HFFc6 (cell line): ENCODE measurements at places on chromosomes 7 and 10. TPM values are rescaled to one million over a fixed set of nuclear protein-coding genes. Genes with fewer than 3 reads are reported as not detected.

DNA sequence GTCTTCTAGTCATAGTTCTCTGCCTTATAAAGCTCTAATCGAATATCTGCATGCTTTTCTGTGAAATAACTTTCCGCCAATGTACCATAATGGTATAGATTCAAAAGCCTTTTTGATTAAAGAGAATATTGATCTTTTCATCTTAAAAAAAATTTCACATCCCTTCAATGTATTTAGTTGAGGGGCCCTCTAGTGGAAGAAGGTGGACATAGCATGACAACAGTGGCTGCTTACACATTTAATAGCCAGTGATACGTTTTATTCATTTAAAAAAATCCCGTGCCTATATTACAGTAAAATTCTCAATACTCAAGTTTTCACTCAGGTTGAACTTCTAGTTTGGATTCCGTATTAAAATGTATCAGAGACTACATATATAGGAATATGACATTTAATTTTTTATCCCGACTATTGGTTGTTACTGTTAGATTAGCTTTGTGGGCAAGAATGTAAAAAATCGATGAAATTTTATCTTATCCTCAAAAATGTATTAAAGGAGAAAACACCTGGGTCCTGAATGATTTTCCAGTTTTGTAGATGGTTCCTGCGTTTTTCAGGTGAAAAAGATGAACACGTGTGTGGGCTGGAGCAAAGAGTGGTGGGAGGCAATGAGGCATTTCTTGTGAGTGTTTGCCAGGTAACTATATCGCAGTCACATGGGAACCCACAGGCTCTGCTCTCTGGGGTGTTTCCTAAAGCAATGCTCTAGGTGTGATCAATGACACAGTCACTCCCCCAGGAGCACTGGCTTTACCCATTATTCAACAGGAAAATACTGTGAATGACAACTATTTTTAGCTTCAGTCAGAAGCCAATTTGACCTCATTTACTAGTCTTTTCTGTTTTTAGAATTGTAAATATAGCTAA lies 24.1 kb upstream of the PNLIP start:
- H3K4me3 ChIP-seq: no peak overlapping the region
- no peaks in the 10 kb centered on the region for H3K4me1 ChIP-seq
- no peaks in the 10 kb centered on the region for H3K36me3 ChIP-seq
- H3K27ac ChIP-seq: no peak overlapping the region
- DNase-seq: peak; percentile 29

GRCh38 chr10:5615316-5615715 lies 51.1 kb downstream of the ASB13 start:
- no peak overlapping the region for H3K27ac ChIP-seq
- H3K4me1 ChIP-seq: peaks cover 39% of the 10 kb centered on the region
- DNase-seq: no peak
- peaks cover 2% of the 10 kb centered on the region for H3K27me3 ChIP-seq
- H3K36me3 ChIP-seq: no peaks in the 10 kb centered on the region
- no peak overlapping the region for H3K4me3 ChIP-seq

ADK gene
- total RNA-seq: 75.5 to 85.4 TPM (median 83.9 TPM) in 3 replicates

- no peaks in the 10 kb centered on the region; the same call in 1 of the 2 replicates for H3K36me3 ChIP-seq
- H3K4me1 ChIP-seq: no peaks in the 10 kb centered on the region
- H3K4me3 ChIP-seq: no peak overlapping the region
- H3K27me3 ChIP-seq: peaks cover 13% of the 10 kb centered on the region
- no peak overlapping the region for H3K27ac ChIP-seq
Measured at GRCh38 chr7:30950197-30950596, 13.6 kb upstream of the GHRHR start.

- H3K4me3 ChIP-seq: peak overlapping the region; percentile 66; the same call in 1 of the 2 replicates
- peaks cover 35% of the 10 kb centered on the region for H3K36me3 ChIP-seq
- H3K27me3 ChIP-seq: peaks cover 30% of the 10 kb centered on the region
- H3K4me1 ChIP-seq: peaks cover 43% of the 10 kb centered on the region
- no peak for DNase-seq
- H3K27ac ChIP-seq: peak overlapping the region; percentile 93
Measured at GRCh38 chr10:48449501-48450232, 143.2 kb downstream of the MAPK8 start.

PLAC9 gene
- 3.7 to 7.1 TPM (median 6.2 TPM) in 3 replicates for total RNA-seq

- H3K4me3 ChIP-seq: no peak overlapping the region
- H3K36me3 ChIP-seq: peaks cover 7% of the 10 kb centered on the region
- H3K27me3 ChIP-seq: peaks cover 6% of the 10 kb centered on the region; the same call in 1 of the 2 replicates
- H3K27ac ChIP-seq: no peak overlapping the region
- H3K4me1 ChIP-seq: no peaks in the 10 kb centered on the region
- no peak for DNase-seq
Measured at GRCh38 chr7:71133232-71133622, 1.3 kb downstream of the GALNT17 start.

DNA sequence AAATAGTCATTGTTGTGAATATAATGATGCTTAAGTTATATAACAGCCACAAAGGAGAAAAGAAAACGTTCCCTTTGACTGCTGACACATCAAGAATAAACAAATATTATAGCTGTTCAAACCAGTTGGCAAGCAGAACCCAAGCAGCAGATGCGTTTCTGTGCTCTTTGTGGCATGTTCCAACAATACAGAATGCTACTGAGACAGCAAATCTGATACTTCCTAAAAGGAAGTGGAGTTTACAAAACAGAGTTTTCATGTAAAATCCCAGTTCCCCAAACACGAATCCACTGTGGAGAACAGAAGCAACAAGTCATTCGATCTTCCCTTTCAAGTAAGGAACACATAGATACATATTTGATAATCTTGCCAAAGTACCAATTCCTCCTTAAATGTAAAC lies 170.9 kb upstream of the ASAH2 start:
- DNase-seq: no peak
- no peak overlapping the region for H3K4me3 ChIP-seq
- H3K36me3 ChIP-seq: no peaks in the 10 kb centered on the region; the same call in 1 of the 2 replicates
- peaks cover 39% of the 10 kb centered on the region for H3K4me1 ChIP-seq

BEND7 gene
- 0.20 to 1.9 TPM (median 1.3 TPM) in 3 replicates for total RNA-seq

SAMD9 gene
- total RNA-seq: 8.6 to 15.1 TPM (median 9.5 TPM) in 3 replicates

DNA sequence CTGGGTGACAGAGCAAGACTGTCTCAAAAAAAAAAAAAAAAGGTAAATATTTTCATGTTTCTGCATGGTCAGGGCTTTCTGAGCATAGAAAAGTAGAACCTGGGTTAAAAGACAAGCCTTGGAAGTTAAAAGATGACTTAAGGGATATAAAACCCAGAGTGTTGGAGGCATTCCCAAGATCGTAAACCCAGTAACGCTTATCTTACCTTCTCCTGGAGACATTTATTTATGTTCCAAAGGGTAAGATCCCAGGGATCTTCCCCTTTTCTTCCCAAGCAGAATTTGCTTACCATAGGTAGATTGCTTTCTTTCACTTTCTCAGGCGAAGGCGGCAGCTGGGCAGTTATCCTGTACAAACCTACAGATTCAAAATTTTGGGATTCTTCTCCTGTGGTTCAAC lies 22.2 kb downstream of the SUGCT start:
- no peaks in the 10 kb centered on the region; the same call in 1 of the 2 replicates for H3K4me1 ChIP-seq
- no peaks in the 10 kb centered on the region; the same call in 1 of the 2 replicates for H3K27me3 ChIP-seq
- no peak for DNase-seq
- no peak overlapping the region for H3K27ac ChIP-seq
- no peaks in the 10 kb centered on the region for H3K36me3 ChIP-seq

GRCh38 chr10:9848278-9848677 lies 1169.4 kb upstream of the CELF2 start:
- H3K36me3 ChIP-seq: no peaks in the 10 kb centered on the region
- no peak overlapping the region for H3K4me3 ChIP-seq
- no peak for DNase-seq
- no peaks in the 10 kb centered on the region for H3K27me3 ChIP-seq
- no peak overlapping the region for H3K27ac ChIP-seq
- H3K4me1 ChIP-seq: no peaks in the 10 kb centered on the region

- no peak overlapping the region for H3K27ac ChIP-seq
- peaks cover 6% of the 10 kb centered on the region for H3K4me1 ChIP-seq
- peaks cover 13% of the 10 kb centered on the region for H3K27me3 ChIP-seq
- no peak overlapping the region for H3K4me3 ChIP-seq
- H3K36me3 ChIP-seq: no peaks in the 10 kb centered on the region
Measured at GRCh38 chr7:8134089-8134733, 127.8 kb downstream of the ICA1 start.

- no peaks in the 10 kb centered on the region; the same call in 1 of the 2 replicates for H3K4me1 ChIP-seq
- H3K36me3 ChIP-seq: peaks cover 60% of the 10 kb centered on the region
- peak; percentile 95 for DNase-seq
Measured at GRCh38 chr7:137978464-137979237, 23.2 kb downstream of the CREB3L2 start.

- no peak overlapping the region for H3K4me3 ChIP-seq
- no peak overlapping the region for H3K27ac ChIP-seq
- no peak for DNase-seq
- H3K4me1 ChIP-seq: peaks cover 8% of the 10 kb centered on the region
- H3K27me3 ChIP-seq: peaks cover 10% of the 10 kb centered on the region
Measured at GRCh38 chr10:44205067-44205466, 179.8 kb downstream of the CXCL12 start.
